Central memory CD8-positive, alpha-beta T cell (primary cell): ENCODE measurements at places on chromosomes 11 and 22.

- H3K4me1 ChIP-seq = no peaks in the 10 kb centered on the region
- no peak overlapping the region for H3K27ac ChIP-seq
- no peaks in the 10 kb centered on the region for H3K36me3 ChIP-seq
- no peak overlapping the region for H3K4me3 ChIP-seq
- H3K27me3 ChIP-seq = peaks cover 14% of the 10 kb centered on the region
Measured at GRCh38 chr11:126834149-126834548, 166.4 kb downstream of the KIRREL3 start.

GRCh38 chr11:19366992-19367709 lies 126.4 kb upstream of the E2F8 start:
- H3K27ac ChIP-seq = no peak overlapping the region

- no peaks in the 10 kb centered on the region for H3K27me3 ChIP-seq
- H3K4me3 ChIP-seq = no peak overlapping the region
- no peak overlapping the region for H3K27ac ChIP-seq
- H3K36me3 ChIP-seq = peaks cover 12% of the 10 kb centered on the region
Measured at GRCh38 chr11:10747733-10748132, 3.3 kb upstream of the CTR9 start.

DNA sequence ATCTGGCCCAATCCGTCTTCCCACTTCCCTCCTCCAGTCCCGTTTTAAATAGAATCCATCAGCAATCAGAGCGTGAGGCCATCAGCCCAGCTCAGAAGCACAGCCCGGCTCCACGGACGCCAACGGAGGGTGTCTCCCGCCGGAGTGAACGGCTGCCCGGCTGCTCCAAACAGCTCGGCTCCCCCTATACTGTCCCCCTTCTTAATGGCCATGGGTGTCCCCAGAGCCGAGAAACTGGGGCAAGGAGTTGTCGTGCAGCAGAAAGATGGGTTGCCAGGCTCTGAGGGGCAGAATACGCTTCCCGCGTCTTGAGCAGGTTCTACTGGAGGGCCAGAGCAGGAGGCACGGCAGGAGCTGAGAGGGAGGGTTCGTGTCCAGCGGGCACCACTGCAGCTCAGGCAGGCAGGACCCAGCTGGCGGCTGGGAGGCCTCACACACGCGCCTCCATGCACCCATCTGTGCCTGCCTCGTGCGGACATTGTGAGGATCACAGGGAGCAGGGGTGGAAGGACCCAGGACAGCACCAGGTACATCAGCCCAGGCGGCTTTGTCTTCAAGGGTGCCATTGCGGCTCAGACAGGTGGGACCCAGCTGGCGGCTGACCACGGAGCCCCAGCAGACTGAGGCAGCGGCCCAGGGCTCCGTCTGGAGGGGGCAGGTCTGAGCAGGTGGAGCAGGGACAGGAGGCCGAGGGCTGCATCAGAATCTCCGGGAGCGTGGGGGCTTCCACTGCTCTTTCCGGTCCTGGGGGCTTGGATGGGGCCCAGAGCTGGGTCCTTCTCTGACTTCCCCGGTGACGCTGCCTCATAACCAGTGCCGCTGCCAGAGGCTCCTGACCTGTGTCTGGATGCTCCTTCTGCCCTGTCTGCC lies 882.7 kb downstream of the BRD1 start:
- peaks cover 8% of the 10 kb centered on the region for H3K27me3 ChIP-seq
- H3K4me1 ChIP-seq = no peaks in the 10 kb centered on the region
- no peaks in the 10 kb centered on the region for H3K36me3 ChIP-seq
- DNase-seq = peak; percentile 5
- H3K27ac ChIP-seq = no peak overlapping the region

DNA sequence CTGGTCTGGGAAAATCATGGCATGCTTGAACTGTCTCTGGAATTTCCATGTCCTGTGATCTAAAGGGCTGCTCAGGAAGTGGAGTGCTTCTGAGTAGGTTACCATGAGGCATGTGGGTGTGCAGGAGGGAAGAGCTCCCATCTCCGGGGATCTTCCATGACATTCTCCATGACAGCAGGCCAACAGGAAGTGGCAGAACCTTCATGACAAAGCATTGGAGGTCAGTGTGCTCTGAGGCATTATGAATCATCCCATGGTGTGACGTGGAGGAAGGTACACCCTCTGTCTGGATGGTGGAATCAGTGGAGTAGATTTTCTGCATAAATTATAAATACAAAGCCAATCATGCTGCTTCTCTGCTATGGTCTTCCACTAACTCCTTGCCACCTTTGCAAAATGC lies 139.6 kb upstream of the E2F8 start:
- peaks cover 3% of the 10 kb centered on the region for H3K36me3 ChIP-seq
- H3K27ac ChIP-seq = no peak overlapping the region
- no peak for DNase-seq
- H3K4me3 ChIP-seq = no peak overlapping the region

DNA sequence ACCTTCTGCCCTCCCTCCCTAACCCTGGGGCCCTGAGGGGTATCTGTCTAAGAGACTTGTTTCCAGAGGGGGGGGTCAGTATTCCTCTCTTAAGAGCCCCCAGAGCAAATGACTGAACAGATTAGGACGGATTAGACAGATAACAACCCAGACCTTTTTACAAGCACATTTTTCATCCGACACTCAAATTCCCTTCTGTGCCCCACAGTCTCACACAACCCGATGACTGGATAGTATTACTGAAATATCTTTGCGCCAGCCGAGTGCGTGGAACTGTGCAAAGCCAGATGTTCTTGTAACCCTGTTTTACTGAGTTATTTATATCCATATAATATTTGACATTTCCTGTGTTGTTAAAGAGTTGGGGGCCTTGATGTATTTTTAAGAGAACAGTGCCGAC lies 30.9 kb upstream of the FLI1 start:
- peaks cover 32% of the 10 kb centered on the region for H3K27me3 ChIP-seq
- H3K4me1 ChIP-seq = no peaks in the 10 kb centered on the region
- H3K27ac ChIP-seq = no peak overlapping the region
- no peaks in the 10 kb centered on the region for H3K36me3 ChIP-seq
- H3K4me3 ChIP-seq = no peak overlapping the region

- H3K4me3 ChIP-seq = no peak overlapping the region
- DNase-seq = no peak
- no peaks in the 10 kb centered on the region for H3K27me3 ChIP-seq
- H3K4me1 ChIP-seq = peaks cover 16% of the 10 kb centered on the region
Measured at GRCh38 chr22:44739024-44739423, 13.4 kb upstream of the ARHGAP8 start.

GRCh38 chr11:132792341-132793140 lies 739.8 kb downstream of the OPCML start:
- no peaks in the 10 kb centered on the region for H3K36me3 ChIP-seq
- no peak overlapping the region for H3K4me3 ChIP-seq
- no peak for DNase-seq

DNA sequence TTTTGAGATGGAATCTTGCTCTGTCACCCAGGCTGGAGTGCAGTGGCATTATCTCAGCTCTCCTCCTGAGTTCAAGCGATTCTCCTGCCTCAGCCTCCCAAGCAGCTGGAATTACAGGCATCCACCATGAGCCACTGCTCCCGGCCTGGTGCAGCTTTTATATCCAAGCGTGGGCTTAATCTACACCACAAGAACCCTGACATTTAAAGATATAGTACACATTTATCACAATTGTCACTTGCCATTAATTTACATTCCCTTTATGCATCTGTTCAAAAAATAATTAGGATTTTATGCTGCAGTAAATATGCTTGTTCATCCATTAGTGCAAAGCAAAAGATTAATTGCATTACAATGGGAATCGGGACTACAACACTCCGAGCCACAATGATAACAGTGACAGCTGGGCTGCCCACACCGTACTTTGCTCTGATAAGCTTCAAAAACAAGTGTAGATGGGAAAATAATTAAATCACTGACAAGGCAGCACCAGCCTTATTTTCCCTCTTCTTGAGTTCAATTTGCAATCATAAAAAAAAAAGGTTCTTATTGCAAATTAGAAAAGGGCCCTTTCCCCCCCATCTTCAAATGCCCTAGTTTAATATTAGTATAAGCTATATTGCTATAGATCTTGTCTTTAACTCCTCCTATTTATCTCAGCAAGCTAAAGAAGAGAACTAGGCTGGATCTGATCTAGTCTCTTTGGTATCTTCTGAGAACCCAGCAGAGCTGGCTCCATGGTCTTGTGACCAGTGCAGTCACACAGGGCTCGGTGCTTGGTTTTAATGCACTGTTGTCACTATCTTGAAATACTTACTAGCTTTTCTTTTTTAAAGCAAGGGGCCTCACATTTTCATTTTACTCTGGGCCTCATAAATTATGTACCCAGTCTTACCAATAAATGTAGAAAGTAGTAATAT lies 206.2 kb upstream of the LRRC4C start:
- no peaks in the 10 kb centered on the region for H3K27me3 ChIP-seq
- H3K36me3 ChIP-seq = peaks cover 2% of the 10 kb centered on the region
- no peak overlapping the region for H3K4me3 ChIP-seq

DNA sequence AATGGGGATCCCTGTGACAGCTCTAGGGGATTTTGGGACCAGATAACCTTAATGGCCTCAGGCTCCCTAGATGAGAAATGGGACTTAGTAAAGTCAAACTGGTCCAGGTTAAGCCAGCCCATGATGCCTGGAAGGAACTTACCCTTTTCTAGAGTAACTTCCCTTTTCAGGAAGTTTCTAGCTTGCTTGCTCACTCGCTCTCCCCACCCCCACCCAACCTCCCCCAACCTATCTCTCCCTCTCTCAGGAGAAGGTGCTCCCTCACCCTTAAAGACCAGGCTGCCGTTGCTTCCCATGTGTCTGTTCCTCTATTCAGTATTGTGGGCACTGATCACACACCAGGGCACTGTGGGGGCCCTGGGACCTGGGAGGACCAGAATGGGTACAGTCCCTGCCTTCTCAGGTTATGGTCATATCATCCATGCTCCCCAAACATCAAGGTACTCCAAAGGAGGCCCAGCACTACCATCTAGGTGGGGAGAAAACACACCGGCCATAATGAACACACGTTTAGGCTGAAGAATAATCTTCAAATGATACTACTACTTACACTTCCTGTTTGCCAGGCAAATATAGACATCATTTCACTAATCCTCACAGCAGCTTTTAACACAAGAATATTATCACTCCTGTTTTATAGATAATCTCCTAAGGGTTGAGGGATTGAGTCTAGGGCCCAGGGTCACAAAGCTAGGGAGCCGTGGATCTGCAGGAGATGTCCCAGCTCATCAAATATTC lies 18.2 kb downstream of the KCNQ1OT1 start:
- no peaks in the 10 kb centered on the region for H3K27me3 ChIP-seq
- no peak for DNase-seq
- H3K27ac ChIP-seq = no peak overlapping the region
- H3K36me3 ChIP-seq = peaks cover 1% of the 10 kb centered on the region
- H3K4me1 ChIP-seq = no peaks in the 10 kb centered on the region
- no peak overlapping the region for H3K4me3 ChIP-seq

DNA sequence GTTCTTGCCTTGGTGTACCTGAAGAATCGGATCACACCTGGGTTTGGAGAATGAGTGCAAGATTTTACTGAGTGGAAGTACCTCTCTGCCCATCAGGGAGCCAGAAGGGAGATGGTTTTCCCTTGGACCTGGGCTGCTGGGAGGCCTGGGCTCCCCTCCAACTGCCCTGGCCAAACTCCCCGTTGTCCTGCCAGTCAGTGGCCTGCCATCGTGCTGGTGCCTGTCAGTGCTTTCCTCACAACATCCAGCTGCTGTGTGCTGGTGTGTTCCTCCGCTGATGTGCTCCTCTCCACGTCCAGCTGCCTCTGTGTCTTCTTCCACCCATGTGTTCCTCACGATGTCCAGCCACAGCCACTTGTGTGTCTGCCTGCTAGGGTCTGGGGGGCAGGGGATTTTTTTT lies 87.9 kb upstream of the CLPB start:
- H3K27me3 ChIP-seq = no peaks in the 10 kb centered on the region
- DNase-seq = no peak
- H3K4me3 ChIP-seq = no peak overlapping the region
- no peak overlapping the region for H3K27ac ChIP-seq
- peaks cover 2% of the 10 kb centered on the region for H3K36me3 ChIP-seq

DNA sequence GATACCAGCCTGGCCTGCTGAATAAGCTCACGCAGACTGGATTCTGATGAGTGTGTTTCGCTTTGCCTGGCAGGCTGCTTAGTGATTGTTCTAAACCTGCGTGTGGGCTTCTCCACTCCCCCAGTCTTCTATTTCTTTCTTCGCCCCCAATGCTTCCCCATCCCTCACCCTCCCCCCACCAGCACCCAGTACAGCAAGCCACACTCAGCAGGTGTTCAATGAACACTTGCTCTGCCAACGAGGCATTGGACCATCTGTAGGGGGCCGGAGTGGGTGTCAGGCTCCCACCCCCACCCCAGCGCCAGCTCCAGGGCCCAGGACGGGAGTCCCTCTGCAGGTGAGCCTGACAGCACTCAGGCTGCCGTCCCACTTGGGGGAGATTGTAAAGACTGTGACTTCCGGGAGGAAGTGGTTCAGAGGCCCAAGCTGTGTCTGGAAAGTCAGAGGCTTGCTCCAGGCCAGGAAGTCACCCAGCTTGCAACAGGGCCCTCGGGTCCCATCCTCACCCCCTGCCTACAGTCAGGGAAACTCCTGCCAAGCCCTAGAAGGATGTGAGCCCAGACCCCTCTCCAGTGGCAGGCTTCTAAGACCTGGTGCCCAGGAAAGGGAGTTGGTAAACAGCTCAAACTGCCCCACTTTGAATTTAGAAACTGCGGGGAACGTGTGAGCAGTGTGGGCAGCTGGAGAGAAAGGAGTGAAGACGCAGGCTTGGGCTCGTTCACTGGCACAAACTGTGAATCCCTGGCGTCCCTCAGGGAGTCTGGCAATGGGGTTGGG lies 66.3 kb upstream of the PRDM11 start:
- no peak for DNase-seq
- peaks cover 69% of the 10 kb centered on the region for H3K4me1 ChIP-seq
- H3K27ac ChIP-seq = peak overlapping the region; percentile 95
- no peaks in the 10 kb centered on the region for H3K27me3 ChIP-seq
- peaks cover 8% of the 10 kb centered on the region for H3K36me3 ChIP-seq
